A172 (cell line): ENCODE measurements at places on chromosomes 4 and X. TPM values are rescaled to one million over a fixed set of nuclear protein-coding genes. Genes with fewer than 3 reads are reported as not detected.

DNA sequence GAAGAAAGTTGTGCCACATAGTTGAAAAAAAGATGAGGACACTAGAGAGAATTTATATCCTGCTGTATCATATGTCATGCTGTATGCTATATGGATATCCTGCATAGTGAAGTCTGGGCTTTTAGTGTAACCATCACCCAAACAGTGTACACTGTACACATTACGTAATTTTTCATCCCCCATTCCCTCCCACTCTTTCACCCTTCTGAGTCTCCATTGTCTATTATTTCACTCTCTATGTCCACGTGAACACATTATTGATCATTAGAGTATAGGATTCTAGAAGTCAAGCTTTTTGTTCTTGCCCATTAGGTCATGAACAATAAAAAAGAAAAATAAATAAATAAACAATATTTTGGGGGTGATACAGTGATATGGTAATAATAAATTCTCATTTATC is 18.0 kb upstream of the FRYL start:
- no peak for DNase-seq

- no peak for DNase-seq
Measured at GRCh38 chr4:150656891-150657290, 74.9 kb downstream of the MAB21L2 start.

DNA sequence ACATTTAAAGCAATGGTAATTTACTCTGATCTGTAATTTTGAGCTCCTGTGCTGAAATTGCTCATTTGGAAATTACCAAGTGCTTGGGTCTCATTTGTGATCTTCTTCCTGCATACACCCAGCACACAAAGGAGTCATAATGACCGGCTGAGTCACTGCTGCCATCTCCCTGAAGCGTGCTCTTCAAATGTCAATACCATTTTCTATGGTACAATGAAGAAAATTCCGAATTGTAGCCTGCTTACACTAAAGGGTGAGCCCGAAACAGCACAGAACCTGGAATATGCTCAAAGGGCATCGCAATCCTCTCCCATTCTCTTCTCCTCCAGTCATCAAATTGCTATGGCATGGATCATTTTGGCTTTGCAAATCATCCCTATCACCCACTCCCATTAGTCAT is 140.5 kb downstream of the GRIA3 start:
- DNase-seq: no peak

DNA sequence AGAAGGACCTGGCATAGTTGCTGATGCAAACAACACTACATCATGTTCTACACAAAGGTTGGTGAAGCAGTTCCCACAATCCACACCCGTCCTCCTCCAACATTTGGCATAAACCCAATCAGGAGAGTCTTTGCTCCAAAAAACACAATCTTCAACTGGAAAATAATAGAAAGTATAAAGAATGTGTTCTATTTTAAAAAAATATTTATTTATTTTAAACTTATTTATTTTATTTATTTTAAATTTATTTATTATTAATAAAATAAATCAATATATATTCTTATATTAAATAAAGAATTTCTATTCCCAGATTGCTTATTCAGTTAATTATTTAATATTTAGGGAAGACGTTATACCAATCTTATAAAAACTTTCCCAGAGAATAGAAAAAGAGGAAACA is 1753.7 kb upstream of the AGA start:
- DNase-seq: no peak

Gene JCHAIN
- total RNA-seq: not detected in 2 replicates
